ENCODE measurements at places on chromosomes 13 and 19.
A peak's percentile ranks its signal among the peaks of the same experiment; 100 is the strongest.

GRCh38 chr13:61040181-61040580, 375.5 kb downstream of the PCDH20 start:
- DNase-seq: no peak

DNA sequence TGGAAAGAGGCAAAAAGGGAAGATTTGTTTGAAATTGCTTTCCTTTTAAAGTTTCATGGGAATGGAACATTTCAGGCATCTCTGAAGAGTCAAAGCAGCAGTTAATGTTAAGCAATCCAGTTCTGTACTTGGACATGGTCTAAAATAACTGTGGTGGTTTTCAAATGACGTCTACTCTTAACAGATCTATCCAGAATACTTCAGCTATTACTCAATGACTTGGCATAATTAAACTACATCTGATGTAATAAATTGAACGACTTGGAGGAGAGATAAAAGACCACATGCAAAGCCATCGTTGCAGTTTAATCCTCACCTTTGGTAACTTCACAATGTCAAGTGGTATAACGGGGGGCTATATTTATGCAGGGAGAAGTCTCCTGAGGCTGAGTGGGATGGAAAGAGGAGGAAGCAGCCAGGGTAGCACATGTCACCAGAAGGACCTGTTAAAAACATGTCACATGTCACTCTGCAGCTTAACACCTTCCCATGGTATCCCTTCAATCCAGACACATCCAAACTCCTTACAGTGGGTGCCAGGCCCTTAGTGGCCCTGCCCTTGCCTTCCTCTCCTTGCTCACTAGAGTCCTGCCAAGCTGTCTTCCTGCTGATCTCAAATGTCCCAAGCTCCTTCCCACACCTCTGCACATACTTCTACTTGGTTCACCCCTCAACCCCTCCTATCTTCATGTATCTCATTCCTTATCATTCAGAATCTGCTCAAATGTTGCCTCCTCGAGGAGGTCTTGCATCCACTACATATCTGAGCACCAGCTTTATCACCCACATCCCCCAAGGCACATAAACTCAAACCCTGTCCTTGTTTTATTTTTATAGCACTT, 327.8 kb downstream of the SUCLA2 start:
- DNase-seq: no peak

GRCh38 chr19:20357921-20358320, 190.9 kb downstream of the ZNF486 start:
- no peak for DNase-seq

- no peak for DNase-seq
Measured at GRCh38 chr13:53060840-53061490, 32.4 kb downstream of the OLFM4 start.

- DNase-seq: no peak
Measured at GRCh38 chr13:98997738-98998641, 20.1 kb upstream of the DOCK9 start.

DNA sequence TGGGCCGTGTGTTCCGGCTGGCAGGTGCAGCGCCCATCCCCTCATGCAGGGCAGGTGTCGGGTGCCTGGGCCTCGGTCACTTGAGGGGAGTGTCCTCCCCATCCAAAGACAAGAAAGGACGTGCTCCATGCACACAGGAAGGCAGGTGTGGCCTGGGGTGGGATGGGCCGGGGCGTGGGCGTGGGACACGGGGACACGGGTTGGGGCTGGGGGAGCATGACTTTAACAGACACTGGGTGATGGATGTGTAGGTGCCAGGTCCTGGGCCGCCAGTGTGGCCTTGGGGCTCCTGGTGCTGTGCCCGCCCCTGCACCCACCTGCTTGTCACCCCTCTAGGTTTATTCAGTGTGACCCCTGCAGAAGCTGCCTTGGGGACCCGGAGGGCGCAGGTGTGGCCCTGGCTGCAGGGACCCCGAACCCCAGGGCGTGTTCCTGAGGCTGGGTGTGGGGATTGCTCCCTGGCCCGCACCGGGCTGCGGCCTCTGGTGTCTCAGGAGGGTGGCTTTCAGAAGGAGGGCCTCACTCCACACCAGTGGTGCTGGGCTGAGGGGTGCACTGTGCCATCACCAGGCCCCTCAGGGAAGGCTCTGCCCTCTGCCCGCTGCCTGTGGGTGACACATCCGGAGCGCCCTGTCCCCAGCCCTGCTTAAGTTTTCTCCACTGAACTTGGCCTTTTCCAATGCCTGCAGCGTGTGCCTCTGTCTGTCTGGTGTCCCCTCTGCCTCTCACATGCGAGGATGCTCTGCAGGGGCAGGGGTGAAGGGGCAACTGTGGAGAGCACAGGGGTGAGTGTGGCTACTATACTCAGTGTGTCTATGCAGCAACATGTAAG, 5.2 kb downstream of the TMEM255B start:
- DNase-seq: no peak

GRCh38 chr19:10815007-10815536, 20.9 kb downstream of the TMED1 start:
- DNase-seq: no peak

GRCh38 chr13:30607908-30608307, 9.8 kb upstream of the USPL1 start:
- peak; percentile 86 for DNase-seq

DNA sequence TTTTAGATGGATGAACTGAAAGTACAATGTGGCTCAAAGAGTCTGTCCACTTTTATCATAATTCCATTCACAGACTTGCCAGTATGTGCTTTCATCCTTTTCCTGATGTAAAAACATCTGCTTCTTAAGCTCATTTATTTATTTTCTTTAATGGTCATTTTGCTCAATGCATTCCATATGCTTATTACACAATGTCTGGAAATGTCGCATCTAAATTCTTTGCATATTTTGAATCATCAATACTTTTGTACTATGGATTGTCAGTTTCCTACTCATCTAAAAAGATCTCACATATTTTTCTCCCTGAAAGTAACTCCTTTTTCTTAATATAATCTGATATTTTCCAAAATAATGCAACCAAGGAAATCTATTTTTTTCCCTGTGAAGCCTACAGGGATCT, 1315.8 kb downstream of the EFNB2 start:
- no peak for DNase-seq

DNA sequence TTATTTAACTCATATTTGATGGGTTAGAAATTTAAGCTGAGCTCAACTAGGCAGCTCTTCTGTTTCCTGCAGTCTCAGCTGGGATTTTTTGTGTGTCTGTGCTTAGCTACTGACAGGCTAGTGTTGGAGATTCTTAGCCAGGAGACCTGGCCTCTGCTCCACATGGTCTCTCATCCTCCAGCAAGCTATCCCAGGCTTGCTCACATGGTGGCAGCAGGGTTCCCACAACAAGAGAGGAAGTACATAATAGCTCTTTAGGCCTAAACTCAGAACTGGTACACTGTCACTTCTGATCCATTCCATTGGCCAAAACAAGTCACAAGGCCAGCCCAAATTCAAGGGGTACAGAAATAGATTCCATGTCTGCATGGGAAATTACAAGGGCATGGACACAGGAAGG, 406.2 kb downstream of the SUCLA2 start:
- no peak for DNase-seq

DNA sequence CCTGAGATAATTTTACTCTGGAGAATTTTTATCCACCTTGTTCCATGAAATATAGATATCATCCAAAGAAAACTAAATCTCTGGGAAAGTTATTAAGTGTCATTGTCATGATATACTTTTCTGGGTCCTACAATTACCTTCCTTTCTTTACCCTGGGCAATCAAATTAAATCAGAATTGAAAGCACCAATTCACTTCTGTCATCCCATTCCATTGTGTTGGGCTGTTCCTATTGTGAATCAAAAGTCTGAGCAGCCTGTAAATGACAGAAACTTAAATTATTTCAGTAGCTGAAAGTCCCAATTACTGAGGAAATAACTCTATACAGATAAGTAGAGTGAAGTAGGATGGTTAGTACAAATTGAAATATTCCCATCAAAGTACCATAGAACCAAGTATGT, 1284.2 kb downstream of the EFNB2 start:
- no peak for DNase-seq

GRCh38 chr13:50544211-50544610, 299.3 kb downstream of the DLEU7 start:
- no peak for DNase-seq

GRCh38 chr19:53844849-53845246, 20.7 kb upstream of the NLRP12 start:
- DNase-seq: no peak

- DNase-seq: no peak
Measured at GRCh38 chr13:85525411-85525810, 273.8 kb downstream of the SLITRK6 start.

- no peak for DNase-seq
Measured at GRCh38 chr19:55590109-55590508, 9.2 kb downstream of the FIZ1 start.

DNA sequence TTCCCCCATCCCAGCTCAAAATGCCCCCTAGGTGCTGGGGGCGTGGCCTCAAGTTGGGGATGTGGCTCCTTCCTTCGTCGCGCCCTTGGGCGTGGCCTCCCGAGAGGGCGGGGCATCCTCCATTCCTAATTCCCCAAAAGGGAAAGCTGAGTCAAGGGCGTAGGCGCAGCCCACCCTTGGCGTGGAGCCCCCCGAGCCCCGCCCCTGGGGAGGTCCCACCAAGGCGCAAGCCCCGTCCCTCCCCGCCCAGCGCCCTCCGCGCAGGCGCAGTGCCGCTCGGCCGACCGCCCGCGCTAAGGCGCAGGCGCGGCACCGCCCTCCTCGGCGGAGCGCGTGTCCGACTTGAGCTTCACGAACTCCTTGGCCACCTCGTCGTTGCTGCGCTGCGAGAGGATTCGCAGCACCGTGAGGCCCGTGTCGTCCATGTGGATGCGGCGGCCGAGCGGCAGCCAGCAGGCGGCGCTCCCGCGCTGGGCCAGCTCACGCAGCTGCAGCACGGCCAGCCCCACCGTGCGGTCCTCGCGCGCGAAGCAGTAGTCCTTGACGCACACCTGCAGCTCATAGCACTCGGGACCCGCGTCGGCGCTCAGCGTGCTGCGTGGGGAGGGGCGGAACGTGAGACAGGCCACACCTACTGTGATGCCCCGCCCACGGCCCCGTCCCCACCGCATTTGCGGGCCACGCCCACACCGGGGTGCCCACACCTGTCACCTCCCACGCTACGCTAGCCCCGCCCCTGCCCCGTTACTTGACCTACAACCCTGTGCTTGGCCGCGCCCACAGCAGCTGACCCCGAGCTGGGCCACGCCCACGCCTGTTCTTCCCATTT, 50.5 kb downstream of the COLGALT1 start:
- DNase-seq: peak; percentile 96

DNA sequence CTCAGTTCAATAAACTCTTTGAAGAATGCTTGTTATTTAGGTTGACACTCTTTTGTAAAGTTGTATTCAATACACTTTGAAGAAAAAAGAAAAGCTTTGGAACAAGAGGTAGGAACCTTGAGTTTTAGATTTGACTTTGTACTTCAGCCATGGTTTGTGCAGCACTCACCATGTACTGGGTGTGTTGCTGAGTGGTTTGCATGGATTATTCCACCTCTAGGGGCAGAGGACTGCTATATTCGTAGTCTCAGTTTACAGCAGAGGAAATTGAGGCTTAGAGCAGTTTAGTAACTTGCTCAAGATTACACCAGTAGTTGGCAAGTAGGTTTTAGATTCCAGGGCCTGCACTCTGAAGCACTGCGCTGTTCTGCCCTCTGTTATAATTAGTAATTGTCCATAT, 68.8 kb downstream of the DNAJC3 start:
- no peak for DNase-seq

GRCh38 chr19:49691243-49692146, 579 bp downstream of the CPT1C start:
- peak; percentile 56 for DNase-seq

- no peak for DNase-seq
Measured at GRCh38 chr13:76597868-76598267, 288.3 kb downstream of the KCTD12 start.

- DNase-seq: no peak
Measured at GRCh38 chr19:23415561-23416191, 20.4 kb upstream of the ZNF91 start.

DNA sequence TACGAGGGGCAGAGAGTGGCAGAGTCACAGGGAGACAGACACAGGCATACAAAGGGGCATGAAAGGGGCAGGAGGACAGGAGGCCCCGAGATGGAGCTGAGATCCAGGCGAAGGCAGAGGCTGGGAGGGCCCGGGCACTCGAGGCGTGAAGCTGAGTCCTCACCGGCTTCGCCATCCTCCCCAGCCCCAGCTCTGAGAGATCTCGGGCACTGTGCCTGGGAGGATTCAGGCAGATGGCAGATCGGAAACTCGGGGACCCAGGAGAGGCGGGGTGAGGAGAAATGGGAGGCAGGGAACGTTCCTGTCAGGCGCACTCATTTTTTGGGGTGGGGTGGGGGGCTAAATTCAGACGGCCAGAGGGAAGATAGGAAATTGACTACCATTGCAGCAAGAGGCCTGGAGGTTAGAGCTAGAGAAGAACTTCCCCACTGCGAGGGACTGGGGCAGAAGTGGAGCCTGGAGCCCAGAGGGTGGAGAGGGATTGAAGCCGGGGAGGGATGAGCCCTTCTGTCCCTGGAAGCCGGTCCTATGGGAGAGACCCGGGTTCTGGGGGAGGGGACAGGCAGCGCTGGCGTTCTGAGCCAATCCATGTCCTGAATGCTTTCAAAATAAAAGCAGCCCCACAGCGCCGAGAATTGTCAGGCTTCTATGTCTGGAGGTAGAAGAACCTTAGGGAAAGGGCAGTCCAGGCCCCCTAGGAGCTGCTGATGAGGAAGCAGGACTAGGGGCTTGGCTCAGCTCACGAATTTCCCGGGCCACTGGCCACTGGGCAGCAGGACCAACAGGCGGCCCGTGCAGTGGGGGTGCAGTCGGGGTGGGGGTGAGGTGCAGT, 12.6 kb downstream of the LRRC4B start:
- DNase-seq: no peak

DNA sequence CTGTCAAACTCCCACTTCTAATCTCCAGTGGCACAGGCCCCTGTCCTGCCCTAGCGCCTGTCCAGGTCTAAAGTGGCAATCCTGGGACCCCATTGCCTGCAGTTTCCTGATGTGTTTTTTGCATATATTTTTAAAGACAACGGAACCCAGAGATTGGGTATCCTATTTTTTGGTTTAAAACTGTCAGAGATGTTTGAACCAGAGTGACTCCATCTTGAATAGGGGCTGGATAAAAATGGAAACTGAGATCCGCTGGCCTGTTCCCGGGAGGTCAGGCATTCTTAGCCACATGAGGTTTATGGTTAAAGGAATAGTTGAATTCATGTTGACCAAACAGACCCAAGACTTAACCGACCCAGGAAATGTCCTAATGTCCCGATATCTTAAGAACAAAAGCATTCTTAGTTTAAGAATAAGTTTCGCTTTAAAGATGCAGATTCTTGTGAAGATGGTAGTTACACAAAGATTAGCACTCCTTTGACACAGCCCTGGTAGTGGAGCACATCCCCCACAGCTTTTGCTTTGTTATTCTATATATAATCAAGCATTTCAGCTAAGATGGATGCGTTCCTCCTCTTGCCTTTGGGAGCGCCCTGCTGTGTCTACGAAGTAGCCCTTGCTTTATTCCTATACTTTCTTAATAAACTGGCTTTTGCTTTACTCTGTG, 332.1 kb downstream of the UQCRFS1 start:
- DNase-seq: no peak

Measured in B cell (primary cell).